ENCODE measurements at places on chromosomes 3 and 15.

DNA sequence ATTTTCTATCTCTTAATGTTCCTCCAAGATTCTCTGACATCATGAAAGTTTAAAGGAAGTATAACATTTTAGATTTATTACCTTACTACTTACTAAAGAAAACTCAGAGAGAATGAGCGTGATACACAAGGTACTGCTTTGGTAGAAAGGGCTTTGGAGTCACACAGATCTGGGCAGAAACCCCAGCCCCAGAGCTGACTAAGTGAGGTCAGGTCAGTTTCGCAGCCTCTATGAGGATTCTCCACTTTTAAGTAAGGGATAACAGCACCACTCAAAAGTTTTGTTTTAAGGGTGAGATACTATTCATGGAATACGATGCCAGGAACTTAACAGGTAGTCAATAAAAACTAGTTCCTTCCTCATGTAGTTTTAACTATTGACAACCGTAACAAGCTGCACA lies 76.1 kb downstream of the CLDN11 start:
- no peak for DNase-seq

GRCh38 chr3:186616299-186616617 lies 3.4 kb downstream of the AHSG start:
- no peak for DNase-seq

GRCh38 chr15:81011593-81011992 lies 10.9 kb downstream of the TLNRD1 start:
- DNase-seq = peak; percentile 58

DNA sequence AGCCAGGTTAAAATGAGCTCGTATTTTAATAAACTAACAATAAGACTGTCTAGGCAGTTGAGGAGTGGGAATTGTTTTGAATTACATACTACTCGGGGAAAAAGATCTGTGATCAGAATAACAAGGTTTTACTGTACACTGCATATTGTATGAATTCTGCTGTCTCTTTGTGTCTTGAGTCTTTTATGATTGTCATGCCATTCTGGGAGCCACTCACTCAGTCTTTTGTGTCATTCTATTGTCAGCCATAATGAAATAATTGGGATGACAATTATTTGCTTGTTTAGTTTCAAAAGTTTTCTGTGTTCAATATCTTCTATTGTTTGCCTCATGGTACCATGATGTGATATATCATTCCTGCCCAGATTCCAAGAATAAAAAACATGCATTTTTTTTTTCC lies 339.6 kb upstream of the TBL1XR1 start:
- no peak for DNase-seq

- no peak for DNase-seq
These were observed 9.9 kb downstream of the GTPBP8 start for GRCh38 chr3:113000691-113001090.

DNA sequence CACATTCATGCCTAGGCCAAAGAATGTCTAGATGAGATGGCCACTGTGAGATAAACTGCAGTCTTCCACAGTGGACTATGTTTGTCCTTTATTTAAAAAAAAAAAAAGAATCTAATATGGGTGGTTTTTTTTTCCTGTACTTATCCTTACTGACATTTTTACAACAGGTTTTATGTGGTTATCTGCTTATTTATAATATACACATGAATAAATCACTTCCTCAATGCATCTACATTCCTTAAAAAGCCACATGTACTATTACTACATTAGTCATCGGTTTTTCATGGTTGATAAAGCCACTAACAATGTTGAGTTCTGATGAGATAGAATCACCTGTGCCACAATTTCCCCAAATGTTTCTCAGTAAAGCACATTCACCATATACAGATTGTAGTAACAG lies 341.3 kb upstream of the THBS1 start:
- DNase-seq = peak; percentile 74

- peak; percentile 99 for DNase-seq
These were observed 27.6 kb downstream of the TBC1D2B start for GRCh38 chr15:78049691-78050440.

- no peak for DNase-seq
These were observed 428.7 kb upstream of the EPHA3 start for GRCh38 chr3:88678747-88679146.

GRCh38 chr15:73336756-73337155 lies 32.0 kb downstream of the HCN4 start:
- no peak for DNase-seq

DNA sequence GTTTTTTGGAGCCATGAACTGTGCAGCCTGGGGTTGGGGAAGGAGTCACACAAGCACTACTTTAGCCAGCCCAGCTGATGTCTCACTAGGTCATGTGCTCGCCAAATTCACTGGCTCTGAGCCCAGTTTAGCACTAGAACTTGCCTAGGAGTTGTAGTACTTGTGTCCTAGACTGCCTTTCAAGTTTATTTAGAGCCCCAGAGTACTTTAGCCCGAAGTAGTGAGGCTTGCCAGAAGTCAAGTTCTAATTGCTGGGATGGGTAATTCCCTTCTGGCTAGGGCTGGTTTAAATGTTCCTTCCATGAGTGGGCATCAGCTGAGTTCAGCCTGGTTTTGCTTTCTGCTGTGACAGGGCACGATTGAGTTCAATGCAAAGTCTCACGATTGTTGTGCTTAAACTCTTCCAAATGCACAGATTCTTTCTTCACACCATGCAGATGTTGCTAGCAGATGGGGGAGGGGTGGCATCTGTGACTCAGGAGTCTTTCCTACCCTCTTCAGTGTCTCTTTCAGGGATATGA lies 228.2 kb upstream of the ZPLD1 start:
- DNase-seq = peak; percentile 95

DNA sequence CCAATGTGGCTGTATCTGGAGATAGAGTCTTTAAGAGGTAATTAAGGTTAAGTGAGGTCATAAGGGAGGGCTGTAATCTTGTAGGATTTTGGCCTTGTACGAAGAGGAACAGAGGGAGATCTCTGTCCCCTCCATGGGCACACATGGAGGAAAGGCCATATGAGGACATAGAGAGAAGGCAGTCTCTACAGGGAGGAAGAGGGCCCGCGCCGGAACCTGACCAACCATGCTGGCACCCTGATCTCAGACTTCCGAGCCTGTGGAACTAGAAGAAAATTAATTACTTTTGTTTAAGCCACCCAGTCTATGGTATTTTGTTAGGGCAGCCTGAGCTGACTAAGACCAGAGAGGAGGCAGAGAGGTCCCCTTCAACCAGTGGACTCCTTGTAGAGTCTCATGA lies 17.7 kb upstream of the MRPS22 start:
- DNase-seq = no peak

GRCh38 chr3:67648229-67648628 lies 6.2 kb downstream of the SUCLG2 start:
- no peak for DNase-seq

- no peak for DNase-seq
These were observed 149.4 kb downstream of the SNRK start for GRCh38 chr3:43435706-43436105.

DNA sequence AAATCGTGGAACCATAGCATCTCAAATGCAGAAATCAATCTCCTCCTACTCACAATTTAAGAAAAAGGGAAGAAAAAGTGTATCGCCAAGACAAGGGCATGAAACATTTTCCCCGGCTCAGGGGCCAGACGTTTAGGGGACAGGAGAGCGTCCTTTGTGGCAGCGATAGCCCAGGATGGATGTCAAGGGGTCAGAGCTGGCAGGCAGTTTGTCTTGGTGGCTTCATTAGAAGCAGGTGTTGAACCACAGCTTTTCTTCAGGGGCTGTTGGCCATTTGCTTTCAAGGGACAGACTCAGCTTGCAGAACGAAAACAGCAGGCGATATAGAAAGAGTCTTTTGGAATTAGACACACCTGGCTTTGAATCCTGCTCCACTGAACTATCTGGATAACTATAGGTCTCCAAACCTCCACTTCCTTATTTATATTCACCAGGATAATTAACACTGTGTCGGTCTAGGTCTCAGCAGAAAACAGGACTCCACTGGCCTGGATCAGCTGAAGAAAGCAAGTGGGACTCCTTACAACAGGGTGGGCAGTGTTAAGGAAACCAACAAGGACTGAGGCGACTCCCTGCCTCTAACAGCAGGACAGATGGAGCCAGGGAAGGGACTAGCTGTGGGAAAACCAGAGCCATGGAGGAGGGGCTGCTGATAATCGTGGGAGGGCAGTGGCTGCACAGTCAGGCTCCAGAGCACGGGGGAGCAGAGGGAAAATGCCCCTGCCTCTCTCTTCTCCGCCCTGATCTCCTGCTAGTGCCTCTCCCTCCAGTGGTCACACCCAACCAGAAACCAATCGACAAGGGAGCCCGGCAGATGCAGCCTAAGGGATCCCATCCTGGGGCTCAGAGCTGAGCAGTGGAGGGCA lies 123.6 kb downstream of the LIPC start:
- DNase-seq = no peak

- DNase-seq = no peak
These were observed 6.9 kb upstream of the TNFSF10 start for GRCh38 chr3:172530101-172530561.

DNA sequence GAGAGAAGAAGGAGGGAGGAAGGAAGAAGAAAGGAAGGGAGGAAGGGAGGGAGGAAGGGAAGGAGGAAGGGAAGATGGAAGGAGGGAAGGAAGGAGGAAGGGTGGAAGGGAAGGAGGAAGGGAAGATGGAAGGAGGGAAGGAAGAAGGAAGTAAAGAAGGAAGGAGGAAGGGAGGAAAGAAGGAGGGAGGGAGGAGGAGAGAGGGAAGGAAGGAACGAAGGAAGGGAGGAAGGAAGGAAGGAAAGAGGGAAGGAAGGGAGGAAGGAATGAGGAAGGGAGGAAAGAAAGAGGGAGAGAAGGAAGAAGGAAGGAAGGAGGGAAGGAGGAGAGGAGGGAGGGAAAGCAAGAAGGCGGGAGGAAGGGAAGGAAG lies 31.8 kb upstream of the ALDH1L1 start:
- DNase-seq = no peak

DNA sequence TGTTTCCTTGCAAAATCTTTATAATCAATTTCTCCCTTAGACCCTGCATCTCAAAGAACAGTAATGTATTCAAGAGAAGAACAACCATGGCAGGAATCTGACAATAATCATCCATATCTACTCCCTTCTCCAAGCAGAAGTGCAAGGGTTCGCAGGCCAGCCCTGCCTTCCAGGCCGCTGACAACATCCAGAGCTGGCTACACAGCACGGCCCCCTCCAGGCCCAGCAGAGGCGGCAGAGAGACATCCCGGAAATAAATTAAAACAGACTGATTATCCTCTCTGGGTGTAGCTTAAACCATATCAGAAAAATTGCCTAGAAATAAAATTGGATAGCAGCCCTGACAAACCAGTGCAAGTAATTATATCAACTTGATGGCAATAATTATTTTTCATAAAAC lies 223.3 kb downstream of the FAM43A start:
- DNase-seq = no peak

GRCh38 chr3:113625834-113626233 lies 70.6 kb downstream of the USF3 start:
- no peak for DNase-seq

GRCh38 chr3:113981803-113982202 lies 34.0 kb downstream of the ZDHHC23 start:
- no peak for DNase-seq

- no peak for DNase-seq
These were observed 9.3 kb upstream of the VILL start for GRCh38 chr3:37981348-37981664.

GRCh38 chr15:57165992-57166391 lies 210.3 kb upstream of the CGNL1 start:
- no peak for DNase-seq

Measured in AG10803 (cell line).